ENCODE measurements at places on chromosomes 12 and 14. TPM values are rescaled to one million over a fixed set of nuclear protein-coding genes. Genes with fewer than 3 reads are reported as not detected.

GRCh38 chr12:40054555-40055227 is 51.2 kb downstream of the SLC2A13 start:
- no peak for DNase-seq
- H3K27ac ChIP-seq: no peak overlapping the region
- H3K4me3 ChIP-seq: no peak overlapping the region
- H3K4me1 ChIP-seq: no peaks in the 10 kb centered on the region
- no peaks in the 10 kb centered on the region for H3K27me3 ChIP-seq

- H3K36me3 ChIP-seq: no peaks in the 10 kb centered on the region
- no peak overlapping the region for H3K27ac ChIP-seq
- H3K4me3 ChIP-seq: no peak overlapping the region
- DNase-seq: no peak
Measured at GRCh38 chr12:100752841-100753240, 41.7 kb upstream of the ANO4 start.

- H3K36me3 ChIP-seq: no peaks in the 10 kb centered on the region
- H3K27me3 ChIP-seq: no peaks in the 10 kb centered on the region
- no peak for DNase-seq
Measured at GRCh38 chr14:88522393-88522792, 32.4 kb downstream of the PTPN21 start.

GRCh38 chr14:97179573-97179972 is 382.4 kb downstream of the VRK1 start:
- no peaks in the 10 kb centered on the region for H3K27me3 ChIP-seq
- H3K4me1 ChIP-seq: no peaks in the 10 kb centered on the region
- no peak for DNase-seq
- no peak overlapping the region for H3K27ac ChIP-seq
- no peak overlapping the region for H3K4me3 ChIP-seq
- no peaks in the 10 kb centered on the region for H3K36me3 ChIP-seq

KCNMB4 gene
- not detected for total RNA-seq

DNA sequence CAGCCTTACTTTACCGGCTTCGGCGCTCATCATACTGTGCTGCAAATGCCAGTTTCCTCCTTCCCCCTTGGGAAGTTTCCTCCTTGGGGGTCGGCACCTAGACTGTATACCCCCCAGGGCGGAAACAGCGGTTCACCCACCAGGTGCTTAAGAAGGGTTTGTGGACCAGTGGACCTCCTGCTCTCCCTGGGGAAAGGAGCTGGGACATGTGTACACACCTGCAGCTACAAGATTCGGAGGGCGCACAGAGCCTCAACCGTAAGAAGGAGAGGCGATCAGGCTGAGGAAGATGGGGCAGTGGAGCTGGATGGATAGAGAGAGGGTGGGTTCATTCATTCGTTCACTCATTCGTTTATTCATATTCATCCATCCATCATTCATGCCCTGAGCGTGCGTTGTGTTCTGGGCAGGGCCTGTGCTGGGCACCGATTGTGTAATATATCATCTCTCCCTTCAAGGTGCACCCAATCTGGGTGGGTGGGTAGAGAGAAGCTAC is 717 bp upstream of the ZNF839 start:
- no peak for DNase-seq
- H3K4me1 ChIP-seq: peaks cover 37% of the 10 kb centered on the region
- H3K27me3 ChIP-seq: no peaks in the 10 kb centered on the region
- H3K4me3 ChIP-seq: peak overlapping the region; percentile 72

DNA sequence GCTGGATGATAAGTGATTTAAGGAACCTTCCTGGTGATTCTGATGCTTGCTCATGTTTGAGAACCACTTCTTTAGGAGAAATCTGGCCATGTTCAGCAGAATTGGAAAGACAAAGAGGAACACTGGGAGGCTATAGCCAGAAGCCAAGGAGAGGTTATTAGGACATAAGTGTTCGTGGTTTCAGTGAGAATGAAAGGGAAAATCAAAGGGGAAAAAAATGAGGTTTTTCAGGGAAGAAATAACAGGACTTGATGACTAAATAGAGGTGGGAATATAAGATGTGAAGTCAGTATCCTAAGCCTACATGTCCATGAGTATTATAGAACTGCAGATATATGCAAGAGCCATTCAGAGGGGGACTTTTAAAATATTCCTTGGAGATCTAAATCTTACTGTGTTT is 95.6 kb downstream of the DAAM1 start:
- H3K27me3 ChIP-seq: no peaks in the 10 kb centered on the region
- no peaks in the 10 kb centered on the region for H3K36me3 ChIP-seq
- no peaks in the 10 kb centered on the region for H3K4me1 ChIP-seq

- no peaks in the 10 kb centered on the region for H3K27me3 ChIP-seq
- H3K36me3 ChIP-seq: no peaks in the 10 kb centered on the region
- DNase-seq: no peak
- no peak overlapping the region for H3K4me3 ChIP-seq
Measured at GRCh38 chr12:56775638-56776037, 12.5 kb downstream of the HSD17B6 start.

TAS2R10 gene
- 0.30 TPM for total RNA-seq

DNA sequence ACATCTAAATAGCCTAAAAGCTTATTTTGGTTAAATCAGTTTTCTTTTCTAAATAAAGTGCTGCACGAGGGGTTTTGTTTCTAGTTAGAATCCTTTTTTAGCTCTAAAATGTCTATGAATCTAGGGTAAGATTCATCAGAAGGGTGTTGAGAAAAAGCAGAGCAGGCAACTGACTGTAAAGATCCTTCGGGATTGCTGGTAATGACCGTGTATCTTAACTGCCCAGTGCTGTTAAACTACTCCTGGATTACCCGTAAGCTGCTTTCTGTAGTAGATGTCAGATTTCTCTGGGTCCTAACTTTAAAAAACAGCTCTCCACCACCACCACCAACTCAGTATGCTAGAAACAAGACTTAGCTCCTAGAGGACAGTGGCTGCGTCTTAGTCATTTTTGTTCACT is 39.2 kb downstream of the DACT1 start:
- no peaks in the 10 kb centered on the region for H3K27me3 ChIP-seq
- no peaks in the 10 kb centered on the region for H3K4me1 ChIP-seq
- no peak for DNase-seq
- H3K4me3 ChIP-seq: no peak overlapping the region
- no peak overlapping the region for H3K27ac ChIP-seq

- no peaks in the 10 kb centered on the region for H3K4me1 ChIP-seq
- DNase-seq: no peak
- H3K36me3 ChIP-seq: no peaks in the 10 kb centered on the region
- no peak overlapping the region for H3K27ac ChIP-seq
- no peaks in the 10 kb centered on the region for H3K27me3 ChIP-seq
Measured at GRCh38 chr12:28550757-28551704, 360.8 kb downstream of the CCDC91 start.

DNA sequence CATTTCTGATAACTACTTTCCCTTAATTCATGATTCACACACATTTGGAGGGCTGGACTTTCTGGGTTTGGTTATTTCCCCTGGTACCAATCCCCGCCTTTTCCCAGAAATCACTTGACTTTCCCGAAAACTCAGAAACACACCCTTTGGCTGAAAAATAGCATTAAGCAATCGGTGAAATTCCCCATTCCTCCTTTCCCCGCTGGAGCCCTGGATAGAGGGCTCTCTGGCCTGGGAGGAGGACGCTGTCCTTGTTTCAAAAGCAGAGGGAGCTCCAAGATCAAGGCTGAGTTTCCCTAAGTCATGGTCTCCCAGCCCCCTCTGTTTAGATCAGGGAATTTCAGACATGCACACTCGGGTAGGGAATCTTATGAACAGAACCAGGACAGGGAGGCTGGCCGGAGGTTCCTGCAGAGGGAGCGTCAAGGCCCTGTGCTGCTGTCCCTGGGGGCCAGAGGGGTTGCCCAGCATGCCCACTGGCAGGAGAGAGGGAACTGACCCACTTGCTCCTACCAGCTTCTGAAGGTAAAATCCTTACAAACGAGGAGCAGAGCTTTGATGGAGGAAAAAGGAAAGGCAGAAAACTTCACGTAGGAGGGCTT is at the start of gene C1S:
Gene C1S (plus strand): TSS at position 366 of the 602 bp plus-strand sequence. CDS start 1,195 bp downstream, outside the sequence.
- H3K36me3 ChIP-seq: no peaks in the 10 kb centered on the region
- H3K27me3 ChIP-seq: no peaks in the 10 kb centered on the region

DNA sequence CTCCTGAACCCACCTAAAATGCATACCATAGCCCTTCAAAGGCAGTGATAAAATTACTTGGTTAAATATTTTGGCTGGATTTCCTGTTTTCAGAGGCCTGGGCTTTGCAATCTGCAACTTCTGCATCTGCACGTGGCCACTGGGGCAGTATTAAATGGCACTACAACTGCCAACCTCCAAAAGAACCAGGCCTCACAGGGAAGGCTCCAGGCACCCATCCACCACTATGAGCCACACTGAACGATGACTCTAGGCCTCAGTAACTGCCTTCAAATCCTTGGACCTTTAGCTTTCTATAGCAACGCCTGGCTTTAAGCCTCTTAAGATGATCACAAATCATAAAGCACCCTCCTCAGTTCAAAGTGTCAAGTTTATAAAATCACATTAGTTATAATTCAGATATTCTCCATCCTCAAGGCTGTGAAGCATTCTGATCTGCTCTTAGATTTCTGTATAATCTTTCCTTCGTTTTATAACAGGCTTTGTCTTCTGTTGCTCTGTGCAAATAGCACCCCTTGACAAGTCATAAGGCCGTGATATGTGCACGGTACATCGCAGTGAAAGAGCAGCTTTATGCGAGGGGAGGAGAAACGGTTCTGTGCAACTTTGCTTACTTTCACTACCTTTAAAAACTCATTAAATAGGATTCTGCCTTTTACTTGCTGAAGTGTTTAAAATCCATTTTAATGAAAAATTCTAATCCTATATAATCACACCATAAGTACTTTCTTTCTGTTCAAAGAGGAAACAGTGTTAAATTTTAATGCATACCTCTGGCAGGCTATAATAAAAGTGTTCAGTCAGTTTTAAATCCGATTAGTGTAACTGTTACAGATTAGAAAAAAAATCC is 196.4 kb upstream of the G2E3 start:
- H3K27me3 ChIP-seq: no peaks in the 10 kb centered on the region
- H3K27ac ChIP-seq: peak overlapping the region; percentile 97
- H3K36me3 ChIP-seq: no peaks in the 10 kb centered on the region
- no peak for DNase-seq

DNA sequence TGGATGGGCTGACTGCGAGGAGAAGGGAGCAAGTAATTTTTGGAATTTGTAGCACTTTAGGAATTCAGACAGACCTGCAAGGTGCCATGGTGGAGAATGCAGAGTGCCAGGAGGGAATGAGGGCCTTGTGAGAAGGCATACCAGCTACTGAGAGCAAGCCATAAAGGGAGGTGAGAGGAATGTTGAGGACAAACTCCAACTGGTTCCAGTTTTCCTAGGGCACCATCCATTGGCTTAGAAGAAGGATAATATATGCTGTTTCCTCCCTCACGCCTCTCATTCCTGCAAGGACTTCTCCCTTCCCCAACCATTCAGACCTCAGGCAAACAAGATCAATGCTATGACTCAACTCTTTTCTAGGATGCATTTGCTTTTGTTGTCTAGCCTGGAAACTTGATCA is 11.2 kb upstream of the DAAM1 start:
- H3K36me3 ChIP-seq: no peaks in the 10 kb centered on the region
- H3K27me3 ChIP-seq: no peaks in the 10 kb centered on the region
- no peak overlapping the region for H3K27ac ChIP-seq
- peak; percentile 9 for DNase-seq
